ENCODE measurements at places on chromosomes 5 and 9. TPM values are rescaled to one million over a fixed set of nuclear protein-coding genes. Genes with fewer than 3 reads are reported as not detected.
A peak's percentile ranks its signal among the peaks of the same experiment; 100 is the strongest.

- H3K4me1 ChIP-seq, result no peaks in the 10 kb centered on the region
- DNase-seq, result no peak
- no peak overlapping the region for H3K27ac ChIP-seq
- H3K36me3 ChIP-seq, result no peaks in the 10 kb centered on the region
- no peaks in the 10 kb centered on the region for H3K27me3 ChIP-seq
Observed at GRCh38 chr9:135758870-135759269, 56.9 kb downstream of the KCNT1 start.

DNA sequence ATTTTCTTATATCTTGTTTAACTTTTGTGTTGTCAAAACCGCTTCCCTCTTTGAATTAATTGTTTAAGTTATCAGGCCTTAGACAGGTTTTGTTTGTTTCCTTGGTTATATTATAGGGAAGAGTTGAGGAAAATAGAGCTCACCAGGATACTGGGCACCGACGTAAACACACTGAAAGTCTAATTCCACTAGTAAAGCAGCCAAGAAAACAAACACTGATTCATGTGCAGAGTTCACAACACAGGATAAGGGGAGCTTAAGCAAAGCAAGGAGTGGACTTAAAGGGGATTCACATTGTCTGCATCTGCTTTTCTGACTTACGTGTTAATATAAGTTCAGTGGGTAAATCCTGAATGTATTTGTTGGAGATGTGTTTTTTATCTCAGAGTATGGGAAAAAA, 139.0 kb upstream of the CDH6 start:
- no peaks in the 10 kb centered on the region for H3K27me3 ChIP-seq
- no peaks in the 10 kb centered on the region for H3K4me1 ChIP-seq
- DNase-seq, result no peak
- H3K27ac ChIP-seq, result no peak overlapping the region
- H3K36me3 ChIP-seq, result no peaks in the 10 kb centered on the region
- no peak overlapping the region for H3K4me3 ChIP-seq

DNA sequence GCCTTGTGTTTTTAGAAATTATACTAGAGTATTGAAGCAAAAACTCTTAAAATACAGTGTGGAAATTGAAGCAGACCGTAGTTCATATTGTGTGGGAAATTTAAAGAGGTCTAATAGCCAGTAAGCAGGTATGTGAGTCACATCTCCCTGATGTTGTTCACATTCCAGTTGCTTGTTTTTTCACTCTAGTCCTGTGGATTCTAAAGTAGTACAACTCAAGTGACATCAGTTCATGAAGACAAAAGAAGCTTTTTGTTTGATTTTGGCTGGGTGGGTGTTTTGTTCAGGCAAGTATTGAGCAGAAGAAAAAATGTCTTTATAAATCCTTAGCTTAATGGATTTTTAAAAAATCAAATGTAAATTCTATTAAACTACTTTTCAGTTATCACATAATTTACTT, 216.2 kb downstream of the MAN2A1 start:
- no peaks in the 10 kb centered on the region for H3K4me1 ChIP-seq
- H3K27ac ChIP-seq, result no peak overlapping the region
- H3K36me3 ChIP-seq, result no peaks in the 10 kb centered on the region
- no peaks in the 10 kb centered on the region for H3K27me3 ChIP-seq
- no peak for DNase-seq

DNA sequence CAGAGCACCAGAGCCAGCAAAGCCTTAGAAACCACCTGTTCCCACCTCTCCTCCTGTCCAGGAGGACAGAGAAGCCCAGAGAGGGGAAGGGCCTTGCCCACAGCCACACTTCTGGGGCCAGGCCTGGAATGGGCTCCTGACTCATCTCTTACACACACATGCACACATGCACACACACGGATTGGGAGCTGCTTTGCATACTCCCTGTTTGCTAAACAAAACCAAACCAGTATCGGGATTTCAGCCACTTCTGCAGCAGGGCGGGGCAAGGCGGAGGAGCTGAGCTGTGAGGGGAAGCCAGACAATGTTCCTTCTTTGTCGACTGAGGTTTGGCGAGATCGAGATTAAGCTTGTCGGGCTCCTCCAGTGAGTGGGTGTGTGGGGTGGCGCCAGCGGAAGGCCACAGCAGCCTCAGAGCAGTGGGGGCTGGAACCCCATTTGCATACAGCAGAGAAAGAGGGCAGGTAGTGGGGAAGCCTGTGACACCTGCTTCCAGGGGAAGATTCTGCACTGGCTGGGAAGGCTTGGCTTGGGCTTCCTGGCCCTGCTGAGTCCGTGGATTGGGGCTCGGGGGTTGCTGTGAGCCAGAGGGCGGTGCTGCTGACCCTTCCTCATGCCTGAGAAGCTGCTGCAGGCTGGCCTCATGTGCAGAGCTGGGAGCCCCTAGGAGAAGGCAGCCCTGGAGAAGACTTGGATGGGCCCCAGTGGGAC, 16.1 kb downstream of the GFI1B start:
- peaks cover 3% of the 10 kb centered on the region for H3K27me3 ChIP-seq
- no peak overlapping the region for H3K27ac ChIP-seq
- no peaks in the 10 kb centered on the region for H3K36me3 ChIP-seq
- peak; percentile 36 for DNase-seq

GRCh38 chr9:119255116-119255515, 114.1 kb downstream of the BRINP1 start:
- no peak for DNase-seq
- no peak overlapping the region for H3K27ac ChIP-seq
- H3K4me1 ChIP-seq, result no peaks in the 10 kb centered on the region
- H3K36me3 ChIP-seq, result no peaks in the 10 kb centered on the region
- no peak overlapping the region for H3K4me3 ChIP-seq
- no peaks in the 10 kb centered on the region for H3K27me3 ChIP-seq

GRCh38 chr9:131635285-131635684, 90.0 kb downstream of the PRRT1B start:
- H3K36me3 ChIP-seq, result no peaks in the 10 kb centered on the region
- H3K4me1 ChIP-seq, result peaks cover 14% of the 10 kb centered on the region
- no peak overlapping the region for H3K4me3 ChIP-seq
- peak overlapping the region; percentile 89 for H3K27ac ChIP-seq
- H3K27me3 ChIP-seq, result no peaks in the 10 kb centered on the region

GRCh38 chr9:96620832-96621269, 1.2 kb upstream of the CDC14B start:
- H3K4me3 ChIP-seq, result no peak overlapping the region
- H3K36me3 ChIP-seq, result no peaks in the 10 kb centered on the region
- H3K27me3 ChIP-seq, result no peaks in the 10 kb centered on the region
- no peak overlapping the region for H3K27ac ChIP-seq
- H3K4me1 ChIP-seq, result no peaks in the 10 kb centered on the region
- DNase-seq, result no peak

DNA sequence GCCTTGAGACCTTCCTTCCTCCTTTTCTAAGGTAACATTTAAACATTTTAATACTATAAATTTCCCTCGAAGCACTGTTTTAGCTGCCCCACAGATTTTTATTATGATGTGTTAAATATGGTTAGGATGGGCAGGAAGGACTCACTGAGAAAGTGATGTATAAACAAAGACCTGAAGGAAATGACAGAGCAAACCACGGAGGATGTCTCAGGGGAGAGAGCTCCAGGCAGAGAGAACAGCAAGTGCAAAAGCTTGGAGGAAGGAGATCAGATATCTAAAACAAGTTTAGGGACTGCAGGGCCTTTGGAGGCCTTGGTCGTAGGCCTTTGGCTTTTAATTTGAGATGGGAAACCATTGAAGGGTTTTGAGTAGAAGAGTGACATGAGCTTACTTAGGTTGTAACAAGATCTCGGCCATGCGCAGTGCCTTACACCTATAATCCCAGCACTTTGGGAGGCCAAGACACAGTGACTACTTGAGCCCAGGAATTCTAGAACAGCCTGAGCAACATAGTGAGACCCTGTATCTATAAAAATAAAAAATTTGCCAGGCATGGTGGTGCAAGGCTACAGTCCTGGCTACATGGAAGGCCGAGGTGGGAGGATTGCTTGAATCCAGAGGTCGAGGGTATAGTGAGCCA, 35.5 kb upstream of the LRRTM2 start:
- H3K4me1 ChIP-seq, result no peaks in the 10 kb centered on the region
- H3K27me3 ChIP-seq, result no peaks in the 10 kb centered on the region
- H3K4me3 ChIP-seq, result no peak overlapping the region

GRCh38 chr5:103466495-103466894, 96.1 kb downstream of the NUDT12 start:
- no peak for DNase-seq
- no peak overlapping the region for H3K27ac ChIP-seq
- no peak overlapping the region for H3K4me3 ChIP-seq
- no peaks in the 10 kb centered on the region for H3K4me1 ChIP-seq
- no peaks in the 10 kb centered on the region for H3K27me3 ChIP-seq

DNA sequence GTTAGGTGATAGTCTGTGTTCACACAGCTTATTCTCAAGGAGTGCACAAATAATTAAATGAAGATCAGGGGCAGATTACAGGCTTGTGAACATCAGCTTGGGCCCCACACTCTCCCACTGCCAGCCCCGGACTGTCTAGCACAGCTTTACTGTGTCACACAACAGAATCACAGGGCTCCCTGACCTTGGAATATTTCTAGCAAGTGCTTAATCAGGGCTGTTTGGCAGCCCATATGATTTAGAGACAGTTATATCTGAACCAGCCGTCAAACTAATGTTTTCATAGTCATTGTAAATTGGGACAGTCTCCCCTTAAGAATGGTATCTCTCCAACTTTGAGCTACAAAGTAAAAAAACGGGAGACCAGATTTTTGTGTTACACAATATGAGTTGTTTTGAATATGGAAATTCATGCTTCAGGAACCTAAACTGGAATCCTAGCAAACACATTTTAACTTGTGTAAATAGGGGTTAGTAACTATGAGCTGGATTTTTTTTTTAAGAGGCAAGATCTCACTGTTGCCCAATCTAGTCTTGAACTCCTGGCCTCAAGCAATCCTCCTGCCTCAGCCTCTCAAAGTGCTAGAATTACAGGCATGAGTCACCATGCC, 517.6 kb downstream of the BNC2 start:
- no peaks in the 10 kb centered on the region for H3K36me3 ChIP-seq
- H3K27me3 ChIP-seq, result no peaks in the 10 kb centered on the region
- no peak for DNase-seq
- no peak overlapping the region for H3K4me3 ChIP-seq
- H3K27ac ChIP-seq, result no peak overlapping the region

- H3K27ac ChIP-seq, result no peak overlapping the region
- H3K27me3 ChIP-seq, result no peaks in the 10 kb centered on the region
- H3K36me3 ChIP-seq, result no peaks in the 10 kb centered on the region
- H3K4me1 ChIP-seq, result no peaks in the 10 kb centered on the region
Observed at GRCh38 chr5:130715541-130715940, 449.5 kb downstream of the HINT1 start.

The STRBP gene
- total RNA-seq, result 37.5 TPM

The MYORG gene
- 57.0 TPM for total RNA-seq

The ANXA2R gene
- 1.3 TPM for total RNA-seq

The NTRK2 gene
- total RNA-seq, result 0.52 TPM

The KCNT1 gene
- 0.08 TPM for total RNA-seq

The SPATA31E1 gene
- total RNA-seq, result 0.07 TPM

Data from colonic mucosa (tissue), 4 donors.